Cardiac muscle cell (in vitro differentiated cells and primary cell): ENCODE measurements at places on chromosomes 2 and 18. TPM values are rescaled to one million over a fixed set of nuclear protein-coding genes. Genes with fewer than 3 reads are reported as not detected.

The UGT1A5 gene
- total RNA-seq, result not detected in 2 replicates

The RAB17 gene
- 2.9 and 4.7 TPM in 2 replicates for total RNA-seq

The SIX2 gene
- 0.63 and 0.89 TPM in 2 replicates for total RNA-seq

The ITPRID2 gene
- total RNA-seq, result 30.3 and 66.5 TPM in 2 replicates

The REG1B gene
- total RNA-seq, result not detected in 2 replicates

The DOK6 gene
- total RNA-seq, result 8.1 and 13.9 TPM in 2 replicates

The BCL11A gene
- total RNA-seq, result 15.7 and 17.1 TPM in 2 replicates

The RGPD3 gene
- 0.25 and 0.45 TPM in 2 replicates for total RNA-seq

The SERPINB8 gene
- total RNA-seq, result 0.56 and 0.60 TPM in 2 replicates

DNA sequence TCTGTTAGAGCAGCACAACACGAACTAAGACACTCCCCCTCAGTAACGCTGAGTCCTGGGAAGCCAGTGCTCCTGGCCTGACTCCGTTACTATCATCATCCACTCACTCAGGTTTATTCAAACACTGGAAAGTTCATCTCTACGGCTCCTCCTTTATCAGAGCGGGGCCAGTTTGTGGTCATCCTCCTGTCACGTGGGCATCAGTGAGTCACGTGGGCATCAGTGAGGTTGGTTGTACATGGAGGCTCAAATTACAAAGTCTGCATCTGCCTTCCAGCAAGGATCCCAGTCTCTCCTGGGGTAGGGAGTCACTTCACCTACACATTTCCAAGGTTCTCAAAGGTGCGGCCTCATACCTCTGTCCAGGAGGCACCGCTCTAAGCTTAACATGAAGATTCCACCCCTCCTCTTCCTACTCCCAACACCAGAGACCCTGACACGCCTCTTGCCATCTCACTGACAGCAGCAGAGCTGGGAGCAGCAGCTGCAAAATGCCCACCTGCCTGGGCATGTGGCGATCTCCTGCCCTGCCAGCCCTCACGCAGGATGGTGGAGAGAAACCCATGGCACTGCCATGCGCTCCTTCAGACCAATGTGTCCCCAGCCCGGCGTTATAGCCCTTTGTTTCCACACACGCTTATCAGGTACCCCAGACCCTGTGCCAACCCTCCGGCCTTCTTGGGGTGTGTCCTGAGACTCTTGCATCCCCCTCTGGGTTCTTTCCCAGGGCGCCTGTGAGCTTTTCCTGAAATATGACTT is 99.2 kb upstream of the PTPRM start:
- no peak for DNase-seq

DNA sequence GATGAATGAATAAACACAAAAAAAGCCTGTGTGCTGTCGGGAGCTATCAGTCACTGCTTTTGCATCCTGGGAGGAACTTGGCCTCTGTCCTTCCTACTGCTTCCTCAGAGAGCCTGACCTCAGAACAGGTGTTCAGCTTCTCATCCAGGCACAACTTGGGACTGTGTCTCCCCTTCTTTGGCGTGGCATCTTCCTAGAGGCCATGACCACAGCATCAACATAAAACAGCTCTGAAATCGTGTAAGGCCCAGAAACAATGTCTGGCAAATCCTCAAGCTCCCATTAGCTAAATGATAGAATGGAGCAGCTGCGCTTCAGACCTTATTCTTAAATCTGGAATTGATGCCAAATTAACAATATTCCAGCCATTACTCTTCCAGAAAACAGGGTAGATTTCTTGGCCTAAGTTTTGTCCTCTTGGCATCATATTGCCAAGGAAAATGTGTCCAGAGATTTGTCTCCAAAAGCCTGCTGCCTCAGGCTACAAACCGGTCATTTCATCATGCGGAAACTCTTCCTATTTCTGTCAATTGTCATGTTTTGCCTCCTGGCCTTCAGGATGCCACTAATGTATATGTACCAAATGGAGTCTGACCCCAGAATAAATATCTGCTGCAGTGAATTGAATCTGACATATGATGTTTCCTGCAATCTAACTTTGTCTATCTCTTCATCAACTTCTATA is 53.2 kb upstream of the RAB27B start:
- DNase-seq, result no peak

GRCh38 chr2:200131307-200131706 is 175.2 kb upstream of the SPATS2L start:
- DNase-seq, result no peak

- no peak for DNase-seq
Observed at GRCh38 chr2:32714521-32714920, 86.7 kb downstream of the TTC27 start.

GRCh38 chr2:43798300-43798699 is 24.5 kb downstream of the DYNC2LI1 start:
- DNase-seq, result no peak

DNA sequence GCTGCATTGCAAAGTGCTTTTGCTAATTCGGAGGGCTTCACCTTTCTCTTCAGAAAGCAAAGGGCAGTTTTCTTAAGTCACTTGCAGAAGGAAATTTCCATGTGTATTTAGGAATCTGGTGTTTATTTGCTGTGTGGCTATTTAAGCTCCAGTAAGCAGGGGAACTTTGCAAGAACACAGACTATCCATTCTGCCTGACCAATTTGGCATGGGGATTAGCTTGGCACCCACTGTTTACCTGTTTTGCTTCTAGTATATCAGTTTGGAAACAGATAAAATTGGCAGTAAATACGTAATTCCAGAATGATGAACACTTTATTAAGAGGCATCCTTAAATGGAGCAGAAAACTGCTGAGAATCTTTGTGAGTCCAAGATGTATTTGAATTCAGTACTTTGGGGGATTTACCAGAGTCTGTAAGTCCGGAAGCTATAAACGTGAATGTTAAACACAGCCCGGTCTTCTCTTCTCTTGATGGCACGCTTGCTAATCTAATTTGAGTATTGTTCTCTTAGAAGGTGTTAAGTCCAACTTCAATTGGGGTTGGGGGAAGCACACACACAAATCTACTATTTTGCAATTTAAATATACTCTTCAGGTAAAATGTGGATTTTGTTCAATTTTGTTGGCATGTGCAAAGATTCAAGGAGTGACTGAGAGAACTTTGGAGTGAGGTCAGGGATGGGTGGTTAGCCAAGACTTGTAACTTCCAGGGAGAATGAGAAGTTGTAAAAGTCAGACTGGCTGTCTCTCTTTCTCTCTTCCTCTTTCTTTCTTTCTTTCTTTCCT is 650 bp downstream of the ACKR3 start:
- DNase-seq, result no peak

DNA sequence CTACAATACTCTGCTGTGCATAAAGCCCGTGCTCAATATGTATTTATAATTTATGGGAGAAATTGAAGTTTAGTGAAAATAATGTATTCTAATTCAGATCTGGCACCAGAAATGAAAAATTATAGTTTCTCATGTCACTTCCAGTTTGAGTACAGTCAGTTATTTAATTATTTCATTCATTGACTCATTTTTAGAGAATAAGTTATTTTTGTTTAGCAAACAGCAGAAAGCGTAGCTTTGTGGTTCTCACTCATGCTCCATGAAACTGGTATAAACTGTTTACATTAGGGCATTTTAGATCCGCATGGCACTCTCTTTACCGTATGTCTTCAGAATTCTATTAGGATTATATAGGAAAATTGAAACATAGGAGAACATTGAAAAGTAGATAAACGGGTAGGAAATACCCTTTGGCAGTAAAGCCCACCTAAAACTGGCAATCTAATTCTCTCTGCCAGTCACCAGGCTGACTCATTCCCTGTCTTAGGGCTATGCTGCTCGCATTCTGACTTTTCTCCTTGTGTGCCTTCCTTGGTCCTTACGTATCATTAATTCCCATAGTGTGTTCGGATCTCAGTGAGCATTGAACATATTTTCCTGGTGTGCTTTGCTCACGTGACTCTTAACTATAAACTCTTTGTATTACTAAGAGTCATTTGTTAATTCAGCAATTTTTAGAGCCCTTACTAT is 106.0 kb downstream of the ZNF236 start:
- DNase-seq, result no peak

GRCh38 chr2:218369330-218369729 is 12.7 kb downstream of the CATIP start:
- no peak for DNase-seq

- peak; percentile 95 for DNase-seq
Observed at GRCh38 chr2:186544255-186544675, 45.6 kb upstream of the ITGAV start.

DNA sequence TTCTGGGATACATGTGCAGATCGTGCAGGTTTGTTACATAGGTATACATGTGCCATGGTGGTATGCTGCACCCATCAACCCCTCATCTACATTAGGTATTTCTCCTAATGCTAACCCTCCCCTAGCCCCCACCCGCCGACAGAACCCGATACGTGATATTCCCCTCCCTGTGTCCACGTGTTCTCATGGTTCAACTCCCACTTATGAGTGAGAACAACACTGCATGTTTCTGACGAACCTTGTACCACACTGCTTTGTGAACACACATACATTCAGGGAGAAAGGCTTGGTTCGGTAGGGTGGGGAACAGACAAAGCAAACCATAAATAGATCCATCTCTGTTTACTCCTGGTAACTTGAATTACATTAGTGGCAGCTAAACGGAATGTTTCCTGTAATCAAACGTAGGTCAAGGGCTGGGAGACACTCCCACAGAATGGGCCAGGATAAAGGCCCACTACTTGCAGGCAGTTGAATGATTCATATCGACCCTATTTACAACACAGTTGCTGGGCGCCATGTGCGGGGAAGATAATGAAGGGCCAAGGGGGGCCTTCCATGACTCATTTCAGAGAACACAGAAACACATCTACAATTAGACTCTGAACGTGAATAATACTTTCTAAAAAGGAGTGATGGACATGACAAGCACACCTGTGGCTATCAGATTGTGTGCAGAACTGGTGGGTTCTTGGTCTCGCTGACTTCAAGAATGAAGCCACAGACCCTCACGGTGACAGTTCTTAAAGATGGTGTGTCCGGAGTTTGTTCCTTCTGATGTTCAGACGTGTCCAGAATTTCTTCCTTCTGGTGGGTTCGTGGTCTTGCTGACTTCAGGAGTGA is 56.8 kb upstream of the KIDINS220 start:
- peak; percentile 61 for DNase-seq

GRCh38 chr2:200578778-200579177 is 7.0 kb upstream of the AOX1 start:
- peak; percentile 61 for DNase-seq

DNA sequence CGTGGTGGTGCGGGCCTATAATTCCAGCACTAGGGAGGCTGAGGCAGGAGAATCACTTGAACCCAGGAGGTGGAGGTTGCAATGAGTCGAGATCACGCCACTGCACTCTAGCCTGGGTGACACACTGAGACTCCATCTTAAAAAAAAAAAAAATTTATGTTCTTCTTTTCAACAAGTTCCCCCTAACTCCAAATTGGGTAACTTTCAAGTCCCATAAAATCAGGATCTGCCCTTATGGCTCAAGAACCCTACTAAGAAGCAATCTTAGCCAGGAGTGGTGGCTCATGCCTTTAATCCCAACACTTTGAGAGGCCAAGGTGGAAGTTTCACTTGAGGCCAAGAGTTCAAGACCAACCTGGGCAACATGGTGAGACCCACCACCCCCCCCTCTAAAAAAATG is 30.3 kb upstream of the TLK1 start:
- no peak for DNase-seq

DNA sequence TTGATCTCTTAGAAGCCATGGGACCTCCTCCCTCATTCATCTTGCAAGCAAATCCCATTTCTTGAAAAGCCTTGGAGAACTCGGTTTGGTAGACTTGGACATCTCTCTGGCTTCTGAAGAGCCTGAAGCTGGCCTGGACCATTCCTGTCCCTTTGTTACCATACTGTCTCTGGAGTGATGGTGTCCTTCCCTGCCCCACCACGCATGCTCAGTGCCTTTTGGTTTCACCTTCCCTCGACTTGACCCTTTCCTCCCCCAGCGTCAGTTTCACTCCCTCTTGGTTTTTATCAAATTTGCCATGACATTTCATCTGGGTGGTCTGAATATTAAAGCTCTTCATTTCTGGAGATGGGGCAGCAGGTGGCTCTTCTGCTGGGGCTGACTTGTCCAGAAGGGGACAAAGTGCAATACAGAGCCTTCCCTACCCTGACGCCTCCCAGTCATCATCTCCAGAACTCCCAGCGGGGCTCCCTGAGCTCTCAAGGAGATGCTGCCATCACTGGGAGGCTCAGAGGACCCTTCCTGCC is 20.0 kb downstream of the FOSL2 start:
- DNase-seq, result no peak

DNA sequence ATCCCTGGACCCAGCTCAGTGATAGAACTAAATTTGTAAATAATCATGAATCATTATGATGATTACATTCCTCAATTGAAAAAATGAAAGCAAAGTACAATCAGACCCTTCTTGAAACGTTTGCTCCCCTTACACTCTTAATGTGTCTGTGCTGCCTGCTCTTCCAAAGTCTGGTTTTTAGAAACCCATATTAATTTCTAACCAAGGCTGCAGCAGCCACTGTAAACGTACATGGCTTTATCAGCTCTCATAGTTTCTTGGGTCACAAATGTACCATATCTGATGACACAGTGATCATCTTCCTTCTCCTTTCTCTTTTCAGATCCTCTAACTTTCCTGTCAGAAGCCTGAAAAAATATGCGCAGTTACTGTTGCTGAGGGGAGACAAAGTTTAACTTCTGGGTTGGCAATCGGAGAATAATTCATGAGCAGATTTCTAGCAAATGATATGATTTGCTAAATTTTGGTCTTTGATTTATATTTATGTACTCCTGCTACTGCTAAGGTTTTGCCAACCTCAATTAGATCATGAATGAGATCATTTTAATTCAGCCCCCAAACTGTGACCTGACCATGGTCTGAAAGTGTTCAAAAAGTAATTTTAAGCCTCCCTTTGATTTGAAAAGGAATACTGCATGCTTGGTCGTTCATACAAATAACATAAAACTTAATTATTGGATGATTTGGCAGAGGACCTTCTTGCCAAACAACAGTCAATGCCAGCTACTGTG is 12.3 kb downstream of the ZEB2 start:
- no peak for DNase-seq

GRCh38 chr2:22753476-22753875 is 631.5 kb upstream of the KLHL29 start:
- DNase-seq, result no peak

DNA sequence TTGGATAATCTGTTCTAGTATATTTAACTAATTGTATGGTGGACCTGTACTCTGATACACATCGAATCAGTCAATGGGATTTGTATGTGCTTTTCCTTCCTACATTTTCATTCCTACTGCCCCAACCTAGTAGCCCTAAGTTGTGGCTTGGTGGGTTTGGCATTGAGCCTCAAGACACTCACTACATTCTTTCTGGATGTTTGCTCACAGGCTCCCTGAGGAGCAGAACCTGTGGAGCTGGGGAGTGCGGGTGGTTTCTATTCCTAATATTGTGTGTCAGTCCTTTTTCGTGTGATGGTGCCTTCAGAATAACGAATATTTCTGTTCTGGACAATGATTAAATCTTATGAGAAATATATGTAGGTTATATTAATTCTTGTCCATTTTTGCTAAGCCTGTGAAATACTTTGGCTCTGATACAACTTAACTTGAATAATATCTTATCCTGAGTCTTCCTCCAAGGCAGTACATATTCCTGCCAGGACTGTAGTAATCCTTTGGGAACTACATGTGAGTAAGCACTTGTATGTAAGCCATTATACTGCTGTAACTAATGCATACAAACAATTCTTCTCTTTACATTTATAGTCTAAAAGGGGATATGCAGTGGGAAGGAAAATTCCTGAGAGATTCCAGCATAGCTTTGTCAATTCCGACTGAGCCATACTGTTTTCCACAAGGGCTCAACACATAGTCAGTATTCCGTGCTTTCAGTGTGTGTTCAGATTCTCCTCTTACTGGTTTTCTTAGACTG is 150.6 kb downstream of the AGPS start:
- DNase-seq, result peak; percentile 90
